SHP77 (cell line): ENCODE measurements at places on chromosomes 1 and 21.

DNA sequence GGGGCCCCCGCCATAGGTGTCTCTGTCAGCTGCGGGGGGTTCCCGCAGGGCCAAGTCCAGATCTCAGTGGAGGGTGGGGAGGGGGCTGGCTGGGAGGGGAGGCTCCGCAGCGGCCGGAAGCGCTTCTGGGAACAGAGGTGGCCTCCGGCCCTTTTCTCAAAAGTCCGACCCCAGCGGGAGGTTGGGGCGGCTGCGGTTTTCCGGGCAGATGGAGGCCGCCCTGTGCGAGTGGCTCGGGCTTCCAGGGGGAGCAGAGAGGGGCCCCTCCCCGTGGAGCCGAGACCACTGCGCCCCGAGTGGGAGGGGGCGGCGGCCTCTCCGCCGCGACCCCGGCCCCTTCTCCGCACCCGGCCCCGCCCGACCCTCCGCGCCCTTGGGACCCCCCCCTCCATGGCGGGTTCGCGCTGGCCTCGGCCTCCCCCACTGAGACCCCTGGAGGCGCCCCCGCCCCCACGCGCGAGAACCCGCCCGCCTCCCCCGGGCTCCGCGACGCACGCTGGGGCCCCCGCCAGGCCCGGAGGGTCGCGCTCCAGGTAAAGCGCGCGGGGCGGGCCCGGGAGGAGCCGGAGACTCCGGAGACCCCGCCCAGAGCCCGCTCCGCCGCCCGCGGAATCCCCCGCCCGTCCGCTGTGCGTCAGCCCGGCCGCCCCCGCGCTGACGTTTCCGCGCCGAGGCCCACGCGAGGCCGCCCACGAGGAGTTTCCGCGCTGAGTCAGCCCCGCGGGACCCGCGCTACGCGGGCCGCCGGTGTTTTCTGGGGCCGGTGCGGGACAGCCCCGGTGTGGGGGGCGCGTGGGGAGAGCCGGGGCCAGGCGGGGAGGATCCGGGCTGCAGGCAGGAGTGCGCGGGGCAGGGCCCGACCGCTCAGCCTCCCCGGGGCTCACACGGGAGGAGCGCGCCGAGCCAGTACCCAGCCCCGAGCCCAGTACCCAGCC, 5.2 kb downstream of the TNFRSF18 start:
- DNase-seq = no peak

GRCh38 chr1:231185391-231185790, 23.5 kb downstream of the TRIM67 start:
- no peak for DNase-seq

- no peak for DNase-seq
Observed at GRCh38 chr1:18440385-18441226, 40.1 kb upstream of the KLHDC7A start.

GRCh38 chr21:34730756-34731445, 62.1 kb downstream of the CLIC6 start:
- no peak for DNase-seq

DNA sequence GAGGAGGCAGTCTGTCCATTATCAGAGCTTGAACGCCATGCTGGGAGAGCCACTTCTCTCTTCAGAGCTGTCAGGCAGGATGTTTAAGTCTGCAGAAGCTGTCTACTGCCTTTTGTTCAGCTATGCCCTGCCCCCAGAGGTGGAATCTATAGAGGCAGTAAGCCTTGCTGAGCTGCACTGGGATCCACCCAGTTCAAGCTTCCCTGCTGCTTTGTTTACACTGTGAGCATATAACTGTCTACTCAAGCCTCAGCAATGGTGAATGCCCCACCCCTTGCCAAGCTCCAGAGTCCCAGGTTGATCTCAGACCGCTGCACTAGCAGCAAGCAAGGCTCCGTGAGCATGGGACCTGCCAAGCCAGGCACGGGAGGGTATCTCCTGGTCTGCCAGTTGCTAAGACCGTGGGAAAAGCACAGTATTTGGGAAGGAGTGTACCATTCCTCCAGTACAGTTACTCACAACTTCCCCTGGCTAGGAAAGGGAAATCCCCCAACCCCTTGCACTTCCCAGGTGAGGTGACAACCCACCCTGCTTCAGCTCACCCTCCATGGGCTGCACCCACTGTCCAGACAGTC, 32.5 kb downstream of the RGS13 start:
- DNase-seq = peak; percentile 12

DNA sequence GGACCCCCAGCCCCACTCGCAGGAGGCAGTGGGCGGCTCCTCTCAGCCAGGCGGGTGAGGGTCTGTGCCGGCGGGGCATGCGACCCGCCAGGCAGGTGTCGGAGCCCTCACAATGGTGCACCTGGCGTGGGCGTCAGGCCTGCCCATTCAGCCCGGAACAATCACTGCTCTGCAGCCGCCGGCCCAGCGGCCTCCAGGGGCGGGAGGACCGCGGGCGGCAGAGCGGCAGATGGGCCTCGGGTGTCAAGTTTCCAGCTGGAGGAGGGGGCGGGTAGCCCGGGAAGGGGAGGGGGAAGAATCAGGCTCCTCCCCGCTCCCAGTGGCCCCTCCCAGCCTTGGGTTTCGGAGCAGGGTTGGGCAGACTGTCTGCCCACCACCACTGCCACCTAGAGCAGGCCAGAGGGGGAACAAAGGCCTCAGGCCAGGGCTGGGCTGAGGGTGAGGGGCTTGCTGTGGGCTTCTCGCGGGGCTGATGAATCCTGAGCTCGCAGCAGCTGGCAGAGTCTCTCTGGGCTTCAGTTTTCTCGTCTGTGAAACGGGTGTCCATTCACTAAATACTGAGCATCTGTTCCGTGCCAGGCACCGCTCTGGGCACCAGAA, 39.5 kb upstream of the CASZ1 start:
- DNase-seq = peak; percentile 89

- peak; percentile 62 for DNase-seq
Observed at GRCh38 chr1:156664046-156664766, 13.0 kb downstream of the NES start.

GRCh38 chr1:157403203-157403602, 149.1 kb downstream of the FCRL5 start:
- peak; percentile 32 for DNase-seq

GRCh38 chr1:222627232-222627631, 9.3 kb downstream of the MIA3 start:
- no peak for DNase-seq

GRCh38 chr1:42424201-42424600, 31.6 kb downstream of the ZMYND12 start:
- DNase-seq = no peak

DNA sequence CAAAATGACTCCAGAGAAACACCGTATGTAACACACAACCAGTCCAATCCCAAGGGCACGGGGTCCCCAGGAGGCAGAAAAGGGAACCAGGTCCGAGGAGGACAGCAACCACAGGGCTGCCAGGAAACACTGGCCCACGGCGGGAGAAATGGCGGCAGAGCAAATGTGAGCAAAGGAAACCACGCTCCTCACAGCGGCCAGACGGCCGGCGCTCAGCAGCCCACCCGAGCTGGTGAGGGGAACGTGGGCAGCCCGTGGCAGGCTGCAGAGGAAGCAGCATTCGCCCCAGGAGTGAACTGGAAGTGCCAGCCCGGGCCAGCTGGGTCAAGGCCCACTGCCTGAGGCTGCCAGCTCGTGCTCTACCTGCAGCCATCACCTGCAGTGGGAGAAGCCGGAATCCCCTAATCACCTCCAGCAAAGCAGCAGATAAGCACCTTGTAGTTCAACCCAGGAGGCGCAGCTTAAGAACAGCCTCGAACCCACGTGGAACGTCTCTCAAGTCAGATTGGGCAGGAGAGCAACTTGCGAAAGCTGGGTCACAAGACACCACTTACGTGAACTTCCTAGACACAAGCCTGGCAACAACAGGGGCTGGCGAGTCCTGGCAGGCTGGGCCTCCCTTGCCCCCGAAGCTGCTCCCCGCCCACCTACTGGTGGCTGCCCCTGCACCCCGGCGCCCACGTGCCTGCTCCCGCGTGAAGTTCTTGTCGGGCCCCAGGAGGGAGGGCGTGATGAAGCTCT, 6.7 kb downstream of the SLC19A1 start:
- DNase-seq = no peak

GRCh38 chr1:8219530-8219929, 98.4 kb upstream of the SLC45A1 start:
- DNase-seq = no peak

DNA sequence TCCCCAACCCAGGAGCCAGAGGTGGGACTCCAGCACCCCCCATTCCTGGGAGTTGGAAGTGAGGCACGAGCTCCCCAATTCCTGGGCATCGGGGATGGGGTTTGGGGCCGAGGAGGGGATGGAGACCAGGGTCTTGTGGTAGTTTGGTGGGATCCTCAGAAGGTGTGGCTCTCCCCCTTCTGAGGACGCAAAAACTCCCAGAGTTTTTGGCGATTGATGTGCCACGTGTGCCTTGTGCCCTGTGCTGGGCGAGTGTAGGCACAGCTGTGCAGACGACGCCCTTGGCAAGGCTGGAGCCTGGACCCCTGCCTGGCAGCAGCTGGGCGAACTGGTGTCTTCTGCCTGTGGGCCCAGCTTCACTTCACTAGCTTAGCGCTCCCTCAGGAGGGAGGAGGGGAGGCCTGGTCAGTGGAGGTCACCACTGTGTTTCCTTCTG, 2.6 kb downstream of the GUK1 start:
- DNase-seq = no peak

DNA sequence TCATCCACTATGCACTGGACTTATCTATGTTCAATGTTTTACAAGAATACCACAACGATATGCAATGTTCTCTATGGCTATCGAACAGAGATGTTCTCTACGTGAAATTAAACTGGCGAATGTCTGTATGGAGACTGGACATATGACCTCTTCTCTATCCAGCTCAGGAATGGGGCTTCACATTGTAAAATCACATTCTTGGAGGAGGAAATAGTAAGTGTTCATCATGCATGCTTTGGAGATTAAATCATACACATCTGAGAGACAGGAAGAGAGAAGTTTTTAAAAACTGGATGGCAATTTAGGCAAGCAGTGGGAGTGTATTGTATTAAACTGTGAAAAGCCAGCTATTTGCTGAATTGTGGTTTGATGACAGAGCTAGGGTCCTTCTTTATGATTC, 47.9 kb upstream of the RGL1 start:
- no peak for DNase-seq

DNA sequence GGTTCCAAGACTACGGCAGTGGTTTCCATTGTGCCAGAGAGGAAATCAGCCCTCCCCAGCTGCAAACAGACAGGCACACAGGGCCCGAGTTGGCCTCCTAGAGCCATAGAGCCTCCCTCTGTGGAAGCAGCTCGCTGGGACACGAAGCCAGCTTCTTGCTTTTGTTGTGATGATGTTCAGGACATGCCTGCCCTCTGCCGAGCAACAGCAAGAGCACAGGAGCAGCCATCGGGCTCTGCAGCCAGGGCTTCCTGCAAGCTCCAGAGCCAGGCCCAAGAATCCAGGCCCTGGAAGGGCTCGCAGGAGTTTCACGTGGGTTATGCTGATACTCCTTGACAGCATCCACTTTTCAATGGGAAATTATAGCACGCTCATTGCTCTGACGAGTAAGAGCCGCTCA, 18.5 kb downstream of the NPHP4 start:
- DNase-seq = no peak

- DNase-seq = peak; percentile 78
Observed at GRCh38 chr1:220810179-220810653, 23.5 kb downstream of the MTARC1 start.

GRCh38 chr1:41559331-41559730, 74.8 kb upstream of the EDN2 start:
- no peak for DNase-seq

DNA sequence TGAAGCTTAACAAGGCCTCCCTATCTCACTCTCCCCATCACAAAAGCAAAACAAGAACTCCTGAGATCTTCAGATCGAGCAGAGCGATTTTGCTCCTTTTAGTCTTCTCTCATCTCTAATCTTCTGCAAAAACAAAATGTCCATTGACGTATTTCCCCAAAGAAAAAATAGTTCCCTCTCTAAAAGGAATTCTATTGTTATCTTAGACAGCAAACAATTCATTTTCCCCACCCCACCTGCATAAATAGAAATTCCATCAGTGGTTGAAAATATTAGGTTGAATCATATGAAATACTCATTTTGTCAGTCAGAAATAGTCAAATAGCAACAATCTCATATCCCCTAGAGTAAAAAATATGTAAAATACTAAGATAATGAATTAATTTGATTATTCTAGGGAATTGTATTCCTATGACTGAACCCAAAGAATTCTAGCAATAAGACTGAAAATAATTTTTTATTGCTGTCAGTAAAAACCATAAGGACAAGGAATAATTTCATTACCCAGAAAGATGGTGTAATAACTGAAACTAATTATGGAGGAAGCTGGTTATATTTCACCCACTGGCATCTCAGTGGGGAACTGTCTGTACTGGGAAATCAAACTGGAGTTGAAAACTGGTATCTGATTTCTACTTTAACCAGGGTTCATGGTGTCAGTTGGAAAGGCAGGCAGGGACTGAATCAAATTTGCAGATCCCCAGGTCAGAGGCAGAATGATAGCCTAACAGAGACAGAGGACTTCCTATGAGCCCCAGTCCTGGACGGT, 51.3 kb downstream of the RHOU start:
- no peak for DNase-seq

- no peak for DNase-seq
Observed at GRCh38 chr1:1591452-1591851, 8.5 kb downstream of the FNDC10 start.

DNA sequence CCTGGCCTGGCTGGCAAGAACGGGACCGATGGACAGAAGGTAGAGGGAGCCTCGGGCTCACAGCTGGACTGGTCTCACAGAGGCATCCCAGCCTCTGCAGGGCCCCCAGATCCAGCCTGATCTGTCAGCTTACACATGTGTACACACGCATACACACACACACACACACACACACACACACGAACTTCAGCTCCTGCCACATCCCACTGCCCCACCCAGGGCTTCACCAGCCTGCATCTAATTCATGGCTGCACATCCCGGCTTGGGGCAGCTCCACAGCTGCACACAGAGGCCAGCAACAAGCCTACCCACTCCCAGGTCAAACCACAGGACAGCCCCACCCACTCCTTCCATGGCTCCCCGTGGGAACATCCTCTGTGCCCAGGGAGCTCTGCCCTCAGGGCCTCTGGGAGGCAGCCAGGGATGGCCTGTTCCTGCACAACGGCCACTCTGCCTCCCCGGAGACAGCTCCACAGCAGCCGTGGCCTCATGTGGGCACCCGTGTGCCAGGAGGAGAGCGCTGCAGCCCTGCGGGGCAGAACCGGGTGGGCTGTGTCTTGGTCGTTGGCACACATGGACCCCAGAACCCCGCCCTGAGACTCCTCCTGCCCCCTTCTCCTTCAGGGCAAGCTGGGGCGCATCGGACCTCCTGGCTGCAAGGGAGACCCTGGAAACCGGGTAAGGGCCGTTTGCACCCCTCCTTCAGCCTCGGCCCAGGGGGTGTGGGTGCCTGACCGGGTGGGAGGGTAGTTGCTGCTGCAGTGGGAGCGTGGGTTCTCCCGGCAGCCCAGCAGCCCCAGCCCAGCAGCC, 19.1 kb downstream of the COL6A2 start:
- no peak for DNase-seq

GRCh38 chr1:33925586-33925985, 61.7 kb downstream of the HMGB4 start:
- no peak for DNase-seq
